ENCODE measurements at places on chromosomes 2 and 18. TPM values are rescaled to one million over a fixed set of nuclear protein-coding genes. Genes with fewer than 3 reads are reported as not detected.

GRCh38 chr2:142672698-142673097 is 204.8 kb upstream of the KYNU start:
- no peak for DNase-seq

DNA sequence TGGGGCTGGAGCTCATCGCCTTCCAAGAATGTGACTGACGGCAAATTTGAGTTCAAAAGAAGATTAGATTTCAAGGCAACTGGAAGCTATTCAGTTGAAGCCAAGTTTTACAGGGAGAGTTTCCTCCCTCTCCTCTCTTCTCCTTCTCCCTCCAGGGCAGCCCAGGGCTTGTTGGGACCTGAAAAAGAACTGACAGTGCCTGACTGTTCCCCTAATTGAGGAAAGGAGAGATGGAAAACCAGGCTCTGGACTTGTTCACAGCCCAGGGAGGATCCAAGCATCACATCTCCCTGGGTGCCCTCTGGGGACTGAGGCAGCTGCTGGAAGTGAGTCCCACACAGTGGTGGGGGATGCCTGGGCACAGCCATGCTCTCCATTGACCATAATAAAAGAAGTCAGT is 88.1 kb downstream of the THNSL2 start:
- DNase-seq = no peak

Gene TTN
- total RNA-seq = 11.0 TPM

DNA sequence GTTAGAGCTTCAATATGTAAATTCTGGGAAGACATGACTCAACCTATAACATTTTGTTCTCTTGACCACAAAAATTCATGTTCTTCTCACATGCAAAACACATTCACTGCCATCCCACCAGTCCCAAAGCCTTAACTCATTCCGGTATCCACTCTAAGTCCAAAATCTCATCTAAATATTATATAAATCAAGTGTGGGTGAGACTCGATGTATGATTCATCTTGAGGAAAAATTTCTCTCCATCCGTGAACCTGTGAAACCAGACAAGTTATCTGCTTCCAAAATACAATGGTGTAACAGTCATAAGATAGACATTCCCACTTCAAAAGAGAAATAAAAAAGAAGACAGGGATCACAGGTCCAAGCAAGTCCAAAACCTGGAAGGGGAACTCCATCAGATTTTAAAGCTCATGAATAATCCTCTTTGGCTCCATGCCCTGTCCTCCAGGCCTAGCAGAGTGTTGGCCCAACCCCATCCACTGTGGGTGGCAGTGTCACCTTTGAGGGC is 101.3 kb downstream of the RAD51AP2 start:
- DNase-seq = no peak

Gene SMYD5
- 46.2 TPM for total RNA-seq

Gene SAG
- not detected for total RNA-seq

DNA sequence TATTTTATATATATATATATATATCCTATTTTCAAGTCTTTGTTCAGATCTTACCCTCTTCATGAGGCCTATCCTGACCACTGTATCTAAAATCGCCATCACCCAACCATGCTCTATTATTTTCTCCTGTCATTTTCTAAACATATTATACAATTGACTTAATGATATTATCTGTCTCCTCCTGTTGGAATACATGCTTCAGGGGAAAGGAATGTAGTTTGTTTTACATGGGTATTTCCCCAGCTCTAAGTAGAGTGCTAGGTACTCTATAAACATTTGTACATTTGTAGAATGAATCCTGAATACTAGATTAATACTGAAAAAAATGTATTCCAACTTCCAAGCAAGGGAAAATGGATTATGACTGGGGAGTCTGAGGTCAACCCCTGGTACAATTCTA is 26.2 kb downstream of the TTC21B start:
- no peak for DNase-seq

Gene CCDC150
- 15.5 TPM for total RNA-seq

DNA sequence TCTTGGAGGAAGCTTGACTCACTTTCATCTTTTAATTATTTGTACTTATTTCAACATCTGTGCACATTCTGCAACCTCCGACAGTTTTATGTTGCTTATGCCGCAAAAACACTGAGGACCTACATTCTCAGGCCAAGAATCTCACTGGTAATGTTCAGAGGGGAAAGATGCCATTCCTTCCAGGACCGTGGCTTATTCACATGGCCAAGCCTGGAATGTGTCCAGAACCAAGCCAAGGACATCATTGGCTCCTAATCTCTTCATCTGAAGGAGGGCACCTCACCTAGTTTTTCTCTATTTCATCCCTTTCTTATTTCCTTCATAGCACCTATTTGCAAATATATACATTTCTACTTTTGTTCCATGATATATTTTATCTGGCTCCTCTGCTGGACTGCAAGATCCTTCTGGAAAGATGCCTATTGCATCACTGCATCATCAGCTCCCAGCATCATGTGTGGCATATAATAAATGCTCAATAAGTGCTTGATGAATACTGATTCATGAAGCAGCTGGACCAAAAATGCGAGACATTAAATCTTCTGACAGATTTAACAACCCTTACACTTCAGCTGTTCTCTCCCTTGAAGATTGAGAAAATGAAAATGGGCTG is 377.1 kb downstream of the TNS1 start:
- no peak for DNase-seq

- DNase-seq = no peak
These were observed 95.4 kb downstream of the PTRHD1 start for GRCh38 chr2:24697792-24698191.

- DNase-seq = no peak
These were observed 1045.2 kb upstream of the NRXN1 start for GRCh38 chr2:52077159-52077558.

Gene ANKRD30B
- 2.5 TPM for total RNA-seq

DNA sequence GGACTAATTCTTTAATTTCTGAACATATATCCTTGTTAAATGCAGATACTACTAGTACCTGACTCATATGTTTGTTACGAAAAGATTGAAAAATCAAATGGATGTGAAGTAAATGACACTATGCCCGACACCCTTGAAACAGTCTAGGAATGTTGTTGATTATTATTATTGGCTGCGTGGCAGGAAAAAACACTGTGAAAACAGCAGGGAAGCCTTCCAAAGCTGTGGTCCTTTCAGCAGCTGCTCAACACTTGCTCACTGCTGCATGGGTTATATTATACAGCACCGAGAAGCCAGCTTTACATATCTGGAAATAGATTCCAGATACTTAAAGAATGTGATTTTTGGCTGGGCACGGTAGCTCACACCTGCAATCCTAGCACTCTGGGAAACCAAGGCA is 26.5 kb downstream of the CRYGD start:
- DNase-seq = no peak

GRCh38 chr2:148362144-148362796 is 282.3 kb upstream of the EPC2 start:
- DNase-seq = no peak

Gene METAP1D
- 5.2 TPM for total RNA-seq

Gene DNAJC5G
- not detected for total RNA-seq

- DNase-seq = no peak
These were observed 409.4 kb upstream of the ETAA1 start for GRCh38 chr2:66987733-66988132.

DNA sequence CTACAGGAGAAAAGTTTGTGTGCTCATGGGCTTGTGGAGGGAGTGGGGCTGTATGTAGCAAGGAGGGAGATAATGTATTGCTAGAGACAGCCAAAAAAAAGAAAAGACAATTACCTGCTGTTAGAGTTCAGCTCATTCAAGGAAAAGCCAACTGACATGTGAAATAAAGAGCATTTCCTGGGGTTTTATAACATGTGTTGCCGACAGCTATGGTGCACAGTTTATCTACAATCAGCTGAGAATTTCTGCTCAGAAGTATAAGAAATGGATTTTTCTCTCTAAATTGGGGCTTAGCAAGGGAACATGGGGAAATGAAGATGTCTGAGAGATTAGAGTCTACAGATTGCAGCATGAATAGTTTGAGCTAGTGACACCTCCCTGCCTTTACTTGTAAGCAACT is 674.1 kb downstream of the SUCLG1 start:
- no peak for DNase-seq

Gene MTLN
- total RNA-seq = 33.0 TPM

DNA sequence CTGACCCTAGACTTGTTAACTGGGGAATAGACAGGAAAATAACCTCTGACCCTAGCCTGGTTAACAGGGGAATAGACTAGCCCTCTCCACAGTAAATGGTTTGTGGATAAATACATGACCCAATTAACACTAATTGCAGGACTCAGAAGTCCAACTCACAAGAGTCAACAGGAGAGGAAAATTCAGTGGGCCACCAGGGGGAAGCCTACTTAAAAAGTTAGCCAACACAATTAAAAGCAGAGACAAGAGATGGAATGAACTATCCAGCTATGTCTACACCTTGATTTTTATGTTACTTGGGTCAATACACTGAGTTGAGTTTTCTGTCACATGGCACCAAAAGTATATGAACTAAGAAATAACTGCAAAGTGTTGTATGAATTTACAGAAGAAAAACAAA is 158.8 kb upstream of the SLC39A10 start:
- DNase-seq = no peak

Gene ADGRF3
- total RNA-seq = 4.1 TPM

DNA sequence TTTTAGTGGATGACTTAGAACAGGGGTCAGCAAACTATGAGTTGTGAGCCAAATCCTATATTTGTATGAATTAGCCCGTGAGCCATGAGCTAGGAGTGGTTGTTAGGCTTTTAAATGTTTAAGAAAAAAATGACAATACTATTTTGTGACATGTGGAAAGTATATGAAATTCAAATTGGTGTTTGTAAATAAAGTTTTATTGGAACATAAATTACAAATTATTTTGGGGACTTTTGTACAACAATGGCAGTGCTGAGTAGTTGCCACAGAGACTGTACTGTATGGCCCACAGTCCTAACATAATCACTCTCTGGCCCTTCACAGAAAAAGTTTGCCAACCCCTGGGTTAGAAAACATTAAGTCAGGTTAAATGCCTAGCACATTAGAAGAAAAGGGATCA is 26.1 kb downstream of the ADNP2 start:
- DNase-seq = no peak

DNA sequence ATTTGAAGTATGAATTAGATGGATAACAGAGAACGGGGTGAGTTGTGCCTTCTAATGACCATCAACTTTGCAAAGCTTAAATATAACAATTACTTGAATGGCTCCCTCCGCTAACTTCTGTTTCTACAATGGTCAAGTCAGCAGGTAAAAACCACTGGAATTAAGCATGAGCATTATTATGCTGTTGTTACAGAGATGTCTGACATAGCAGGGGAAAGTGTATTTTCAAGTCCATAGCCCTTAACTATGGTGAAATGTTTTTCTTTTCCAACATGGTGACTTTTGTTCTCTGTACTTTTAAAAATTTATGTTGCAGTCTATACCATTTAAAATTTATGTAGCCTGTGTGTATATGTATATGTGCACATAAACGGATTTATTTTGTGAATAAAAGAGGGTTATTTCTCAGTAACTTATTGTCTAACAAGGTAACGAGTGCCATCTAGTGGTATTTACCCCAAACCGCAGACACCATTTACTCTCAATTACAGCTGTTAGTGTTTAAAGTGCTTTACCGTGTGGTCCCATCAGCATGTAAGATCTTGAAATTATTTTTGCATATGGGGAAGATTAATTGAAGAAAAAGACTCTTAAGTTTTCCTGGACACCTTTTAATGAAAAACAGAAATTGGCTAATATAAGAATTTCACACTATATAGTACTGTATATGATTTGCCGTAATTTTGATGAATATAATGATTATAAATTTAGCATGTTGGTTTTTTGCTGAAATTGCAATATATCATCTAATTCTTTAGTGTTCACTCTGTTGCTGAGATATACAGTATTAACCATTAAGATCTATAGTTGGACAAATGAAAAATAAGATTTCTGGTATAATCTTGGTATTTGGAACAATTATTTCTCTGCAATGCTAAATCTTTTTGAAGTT is 78.2 kb downstream of the UBE2E3 start:
- no peak for DNase-seq

- DNase-seq = no peak
These were observed 19.8 kb downstream of the RPRD1A start for GRCh38 chr18:36047521-36047920.

GRCh38 chr2:98507461-98507860 is 62.8 kb downstream of the INPP4A start:
- DNase-seq = no peak

DNA sequence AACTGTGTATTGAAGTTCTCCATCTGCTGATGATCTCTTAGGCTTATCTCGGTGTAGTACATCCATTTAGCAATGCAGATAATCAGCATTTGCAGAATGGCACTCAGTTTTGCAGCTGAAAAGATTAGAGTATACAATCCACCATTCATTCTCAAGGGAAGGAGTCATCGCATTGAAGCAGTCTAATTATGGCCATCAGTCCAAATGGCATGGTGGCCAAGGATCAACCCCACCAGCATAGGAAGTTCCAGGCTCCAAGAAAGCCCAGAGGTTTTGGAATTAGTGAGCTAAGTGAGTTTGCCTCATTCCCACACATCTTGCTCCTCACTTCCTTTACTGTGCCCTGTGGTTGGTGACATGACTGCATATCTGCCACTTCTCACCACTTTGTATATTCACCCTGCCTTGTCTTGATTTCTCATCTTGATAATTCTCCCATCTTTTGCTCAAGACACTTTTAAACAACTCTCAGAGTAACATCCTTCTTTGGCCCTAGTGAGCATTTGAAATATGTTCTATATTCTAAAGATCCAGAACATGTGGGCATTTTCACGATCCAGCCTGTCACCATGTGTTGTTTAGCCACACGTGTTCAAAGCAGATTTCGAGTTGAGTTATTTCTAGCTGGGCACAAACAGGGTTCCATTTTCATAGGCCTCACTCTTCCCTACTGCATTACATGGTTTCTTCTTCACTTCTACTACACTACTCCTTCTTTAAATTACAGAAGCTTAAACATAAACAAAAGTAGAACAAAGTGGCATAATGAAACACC is 1119.8 kb downstream of the TSN start:
- no peak for DNase-seq

- DNase-seq = no peak
These were observed 65.9 kb downstream of the C1D start for GRCh38 chr2:67996772-67997527.

DNA sequence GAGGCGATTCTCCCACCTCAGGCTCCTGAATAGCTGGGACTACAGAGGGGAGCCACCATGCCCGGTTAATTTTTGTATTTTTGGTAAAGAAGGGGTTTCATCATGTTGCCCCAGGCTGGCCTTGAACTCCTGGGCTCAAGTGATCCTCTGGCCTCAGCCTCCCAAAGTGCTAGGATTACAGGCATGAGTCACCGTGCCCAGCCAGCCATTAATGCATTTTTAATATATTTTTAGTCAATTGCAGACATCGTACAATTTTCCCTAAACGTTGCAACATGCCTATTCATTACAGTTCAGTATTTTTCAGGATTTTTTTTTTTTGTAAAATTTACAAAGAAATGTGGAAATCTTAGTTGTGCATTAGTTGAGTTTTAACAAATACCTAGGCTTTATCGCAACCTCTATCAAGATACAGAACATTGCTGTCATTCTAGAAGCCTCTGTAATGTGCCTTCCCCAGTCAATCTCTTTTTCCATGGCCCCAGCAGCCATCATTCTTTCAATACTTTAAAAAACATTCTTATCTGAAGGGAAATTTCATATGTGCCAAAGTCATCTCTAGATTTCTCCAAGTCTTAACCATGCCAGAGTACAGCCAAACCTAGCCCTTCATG is 14.7 kb downstream of the NABP1 start:
- DNase-seq = no peak

All from Peyer's patch (tissue), 4 donors.